ENCODE measurements at places on chromosomes 6 and 20. TPM values are rescaled to one million over a fixed set of nuclear protein-coding genes. Genes with fewer than 3 reads are reported as not detected.
A peak's percentile ranks its signal among the peaks of the same experiment; 100 is the strongest.

DNA sequence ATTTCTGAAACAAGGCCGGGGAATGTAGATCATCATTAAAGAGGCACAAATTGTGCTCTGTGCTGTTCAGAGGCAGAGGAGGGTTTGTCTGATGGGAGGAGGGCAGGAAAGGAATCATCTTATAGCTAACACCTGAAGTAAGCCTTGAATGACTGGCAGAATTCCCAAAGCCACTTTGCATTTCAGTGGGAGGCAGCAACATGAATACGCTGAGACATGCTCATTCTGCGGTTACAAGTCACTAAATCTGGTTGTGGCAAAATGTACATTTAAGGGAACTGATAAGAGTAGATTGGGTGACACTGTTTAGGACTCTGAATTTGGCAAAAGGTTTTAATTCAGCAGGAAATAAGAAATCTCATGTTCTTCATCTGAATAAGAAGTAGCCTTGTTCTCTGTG, 4.4 kb upstream of the COL19A1 start:
- DNase-seq, result no peak

DNA sequence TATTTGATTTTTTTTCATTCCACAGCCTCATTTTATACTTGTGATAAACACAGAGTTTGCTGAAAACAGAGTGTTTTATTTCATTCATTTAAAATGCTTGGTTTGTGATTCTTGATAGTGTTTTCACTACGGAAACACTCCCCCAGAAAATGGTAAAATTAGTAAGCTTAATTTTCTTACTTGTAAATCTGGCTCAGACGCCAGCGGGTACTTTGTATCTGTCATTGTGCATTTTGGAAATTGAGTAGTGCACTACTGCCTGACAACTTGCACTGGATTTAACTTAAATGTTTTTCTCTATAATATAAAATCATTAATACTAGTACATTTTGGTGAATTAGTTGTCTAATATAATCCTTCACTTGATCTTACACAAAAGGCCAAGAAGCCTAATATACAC, 37.0 kb upstream of the HINT3 start:
- no peak for DNase-seq

DNA sequence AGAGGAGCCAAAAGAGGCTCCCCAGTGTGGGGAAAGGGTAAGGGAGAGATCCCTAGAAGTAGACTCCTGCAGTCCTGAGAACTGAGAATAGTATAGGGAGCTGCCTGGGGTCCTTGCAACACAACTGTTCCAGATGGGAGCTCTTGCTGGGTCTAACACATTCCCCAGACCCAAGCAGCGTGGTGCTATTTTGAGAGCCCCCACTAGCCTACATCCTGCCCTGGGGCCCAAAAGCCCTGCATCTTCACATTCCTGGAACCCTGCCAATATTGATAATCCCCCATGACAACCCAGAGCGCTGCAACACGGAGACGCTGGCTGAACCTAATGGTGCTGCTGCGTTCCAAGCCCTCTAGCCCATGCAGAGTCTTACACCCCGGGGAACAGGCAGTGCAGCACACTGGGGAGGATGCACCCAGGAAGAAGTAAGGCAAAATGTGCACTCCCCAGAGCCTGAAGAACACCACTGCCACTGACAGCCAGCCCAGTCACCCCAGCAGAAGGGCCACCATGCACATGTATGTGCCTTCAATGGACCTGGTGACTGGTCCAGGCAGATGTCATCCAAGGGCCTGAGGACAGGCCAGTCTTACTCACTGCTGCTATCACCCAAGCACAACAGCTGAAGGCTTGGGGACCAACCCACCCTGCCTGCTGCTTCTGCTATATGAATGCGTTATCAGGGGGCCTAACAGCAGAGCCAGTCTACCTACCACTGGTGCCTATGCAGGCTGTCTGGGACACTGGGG, 7.0 kb upstream of the RNF217 start:
- peak; percentile 12 for DNase-seq

DNA sequence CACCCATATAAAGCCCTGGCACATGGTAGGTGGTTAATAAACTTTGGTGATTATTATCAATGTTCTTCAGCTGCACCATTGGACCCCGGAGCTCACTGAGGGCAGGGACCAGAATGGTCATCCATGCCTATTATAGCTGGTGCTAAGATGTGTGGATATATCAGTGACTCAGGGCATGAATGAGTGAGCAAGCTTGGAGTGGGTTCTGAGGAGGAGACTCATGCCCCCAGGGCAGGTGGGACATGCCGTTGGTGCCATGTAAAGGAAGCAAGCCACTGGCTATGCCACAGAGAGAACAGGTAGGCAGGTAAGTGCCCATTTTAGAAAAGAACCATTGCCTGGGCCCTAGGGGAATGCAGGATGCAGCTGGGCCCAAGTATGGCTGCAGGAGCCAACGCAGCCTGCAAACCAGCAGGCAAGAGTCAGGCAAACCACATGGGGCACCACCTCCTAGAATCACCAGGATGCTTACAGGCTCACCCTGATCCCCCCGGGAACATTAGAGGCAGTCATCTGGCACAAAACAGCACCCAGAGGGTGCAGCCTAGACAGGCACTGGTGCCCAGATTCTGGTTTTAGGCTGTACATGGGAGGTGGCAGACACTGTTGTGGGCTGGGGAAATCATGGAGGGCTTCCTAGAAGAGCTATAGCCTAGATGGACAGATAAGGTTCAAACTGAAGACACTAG, 23.5 kb downstream of the PLAGL2 start:
- DNase-seq, result no peak

DNA sequence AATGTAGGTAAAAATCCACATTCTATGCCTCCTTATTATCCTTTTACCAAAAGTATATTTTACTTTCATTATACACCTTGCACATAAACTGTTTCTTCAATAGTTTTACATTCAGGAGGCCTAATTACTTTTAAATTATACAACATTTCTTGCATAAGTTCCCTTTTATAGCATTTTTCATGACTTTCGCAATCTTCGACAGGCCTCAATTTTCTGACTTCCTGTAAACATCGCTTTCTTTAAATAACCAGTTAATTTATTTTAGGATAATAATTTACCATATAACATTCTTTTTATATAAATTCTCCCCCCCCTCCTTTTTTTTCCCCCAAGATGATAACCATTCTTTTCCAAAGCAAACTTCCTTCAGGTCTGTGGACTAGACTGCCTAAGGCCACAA, 9.2 kb downstream of the SLC35A1 start:
- no peak for DNase-seq

DNA sequence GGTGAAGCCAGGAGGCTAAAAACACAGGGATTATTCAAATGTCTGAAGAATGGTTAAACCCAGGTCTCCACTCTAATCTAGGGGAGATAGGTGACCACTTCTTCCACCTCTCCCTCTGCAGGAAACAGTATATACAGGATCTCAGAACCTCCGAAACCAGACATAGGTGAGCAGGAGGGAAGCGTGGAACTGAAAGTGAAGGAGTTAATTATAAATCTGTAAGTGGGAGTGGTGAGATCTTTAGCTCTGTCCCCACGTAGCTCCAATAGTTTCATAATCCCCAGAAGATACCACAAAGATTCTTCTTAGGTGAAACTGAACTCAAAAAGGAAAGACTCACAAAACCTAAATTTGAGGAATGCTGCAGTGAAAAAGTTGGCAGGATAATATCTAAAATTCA, 76.8 kb downstream of the THEMIS start:
- DNase-seq, result no peak

DNA sequence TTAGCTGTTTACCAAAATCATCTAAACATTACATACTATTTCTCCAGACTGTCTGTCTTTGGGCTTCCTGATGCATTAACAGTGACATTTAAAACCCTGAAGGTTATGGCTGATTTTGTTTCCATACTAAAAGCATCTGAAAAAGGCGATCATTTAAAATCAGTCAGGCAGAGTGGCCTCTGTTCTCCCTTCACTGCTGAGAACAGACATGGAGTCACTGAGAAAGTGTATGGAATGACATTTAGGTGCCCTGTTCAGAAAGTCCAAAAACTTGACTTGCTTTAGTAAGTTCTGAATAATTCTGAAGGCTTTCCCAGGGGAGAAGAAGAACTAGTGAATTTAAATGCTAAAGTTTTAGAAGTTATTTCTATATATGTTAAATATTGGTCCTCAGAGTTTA, 83.0 kb downstream of the MAP7 start:
- no peak for DNase-seq

- no peak for DNase-seq
Measured at GRCh38 chr20:8700756-8701155, 368.1 kb upstream of the PLCB4 start.

DNA sequence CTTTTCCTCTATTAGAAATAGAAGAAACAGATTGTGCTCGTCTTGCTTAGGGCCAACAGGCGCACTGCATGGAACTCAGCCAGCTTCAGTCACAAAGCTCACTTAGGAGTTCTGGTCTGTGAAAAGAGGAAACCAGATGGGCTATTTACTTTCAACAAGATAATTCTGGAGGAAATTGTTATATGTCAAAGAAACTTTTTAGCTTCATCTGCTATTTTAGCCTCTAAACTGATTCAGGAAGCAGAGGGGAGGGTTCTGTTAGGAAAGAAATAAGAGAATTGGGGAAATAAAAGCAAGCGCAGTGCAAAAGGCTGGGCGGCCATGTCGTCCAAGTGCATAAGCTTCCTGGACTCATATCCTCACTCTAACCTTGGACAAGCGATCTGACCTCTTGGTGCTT, 21.3 kb downstream of the PRKN start:
- DNase-seq, result peak; percentile 41

GRCh38 chr6:83603551-83603950, 91.2 kb downstream of the PRSS35 start:
- no peak for DNase-seq

GRCh38 chr6:168132531-168133167, 53.6 kb upstream of the FRMD1 start:
- peak; percentile 65 for DNase-seq

GRCh38 chr6:162177746-162178145, 549.8 kb downstream of the PRKN start:
- no peak for DNase-seq

DNA sequence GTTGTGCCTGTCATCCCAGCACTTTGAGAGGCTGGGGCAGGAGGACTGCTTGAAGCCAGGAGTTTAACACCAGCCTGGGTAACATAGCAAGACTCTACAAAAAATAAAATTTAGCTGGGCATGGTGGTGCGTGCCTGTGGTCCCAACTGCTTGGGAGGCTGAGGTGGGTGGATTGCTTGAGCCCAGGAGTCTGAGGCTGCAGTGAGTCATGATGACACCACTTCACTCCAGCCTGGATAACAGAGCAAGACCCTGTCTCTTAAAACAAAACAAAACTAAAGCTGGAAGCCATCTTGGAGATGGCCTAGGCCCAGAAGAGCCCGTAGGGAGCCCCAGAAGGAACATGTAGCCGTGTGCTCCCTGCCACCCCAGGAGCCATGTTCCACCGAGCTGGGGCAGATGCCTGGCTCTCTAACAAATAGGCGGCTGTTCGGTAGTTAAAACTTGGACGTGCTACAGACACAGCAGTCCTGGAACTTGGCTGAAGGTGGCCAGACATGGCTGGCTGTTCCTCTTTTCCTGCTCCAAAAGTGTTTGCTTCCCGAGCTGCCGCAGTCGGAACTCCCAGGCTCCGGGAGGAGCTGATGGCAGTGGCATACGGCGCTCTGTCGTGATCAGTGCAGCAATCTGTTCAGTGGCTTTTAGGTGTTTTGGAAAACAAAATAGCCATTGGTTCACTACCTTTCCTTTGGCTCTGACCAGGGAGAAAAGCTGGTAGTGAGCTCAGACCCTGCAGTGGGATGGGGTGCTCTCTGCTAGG, 37.0 kb downstream of the DYNLT1 start:
- DNase-seq, result no peak

- DNase-seq, result no peak
Measured at GRCh38 chr6:49551866-49552129, 1.3 kb downstream of the C6orf141 start.

DNA sequence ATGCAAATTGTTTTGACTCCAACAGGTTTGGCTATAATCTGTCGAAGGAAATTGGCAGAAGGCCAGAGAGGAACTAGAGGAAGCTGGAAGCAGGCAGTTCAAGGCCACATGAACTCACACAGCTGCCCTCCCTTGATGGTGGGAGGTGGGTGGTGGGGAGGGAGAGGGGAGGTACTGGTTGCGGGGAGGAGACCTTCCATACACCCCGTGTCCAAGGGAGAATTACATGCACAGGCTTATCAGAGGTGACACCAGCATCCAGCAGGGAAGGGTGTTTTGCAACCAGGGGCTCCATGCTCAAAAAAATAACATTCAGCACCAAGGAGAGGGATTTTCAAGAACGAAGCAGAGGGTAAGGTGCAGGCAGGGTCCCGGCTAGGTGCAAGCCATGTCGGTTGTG, 9.1 kb downstream of the PRND start:
- DNase-seq, result no peak

DNA sequence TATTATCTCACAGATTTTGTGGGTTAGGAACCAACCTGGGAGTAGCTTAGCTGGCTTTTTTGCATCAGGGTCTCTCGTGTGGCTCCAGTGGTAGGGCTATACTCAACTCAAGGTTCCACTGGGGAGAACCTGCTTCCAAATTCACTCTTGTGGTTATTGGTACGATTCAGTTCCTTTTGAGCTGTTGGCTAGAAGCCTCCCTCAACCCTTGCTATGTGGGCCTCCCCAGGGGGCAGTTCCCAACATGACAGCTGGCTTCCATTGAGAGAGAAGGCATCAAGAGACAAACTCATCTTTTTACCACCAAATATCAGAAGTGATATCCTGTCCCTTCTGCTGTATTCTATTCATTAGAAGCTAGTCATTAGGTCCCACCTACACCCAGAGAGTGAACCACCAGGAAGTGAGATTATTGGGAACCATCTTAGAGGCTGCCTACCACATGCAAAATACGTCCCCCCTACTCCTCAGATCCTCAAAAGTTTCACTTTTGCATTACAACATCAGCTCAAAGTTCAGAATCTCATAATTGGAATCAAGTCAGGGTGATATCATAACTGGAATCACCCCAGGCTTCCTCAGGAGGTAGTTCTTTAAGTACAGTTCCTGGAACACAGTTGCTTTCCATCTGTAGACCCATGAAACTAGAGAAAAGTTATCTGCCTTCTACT, 30.9 kb downstream of the MKKS start:
- DNase-seq, result no peak

GRCh38 chr6:83008626-83009025, 57.0 kb downstream of the UBE3D start:
- DNase-seq, result no peak

GRCh38 chr20:47285189-47285588, 71.3 kb downstream of the ZMYND8 start:
- no peak for DNase-seq

Gene MPIG6B
- 2.4 TPM for polyA plus RNA-seq

Gene MUCL3
- 0.07 TPM for polyA plus RNA-seq

Gene LY6G6F
- 0.69 TPM for polyA plus RNA-seq

Gene SMLR1
- 1.9 TPM for polyA plus RNA-seq

Gene CASS4
- 3.8 TPM for polyA plus RNA-seq

Gene GPR6
- not detected for polyA plus RNA-seq

Gene TRIM38
- polyA plus RNA-seq, result 14.0 TPM

Gene SEMG1
- polyA plus RNA-seq, result not detected

Gene CEP162
- 25.0 TPM for polyA plus RNA-seq

Gene SLC17A1
- 13.7 TPM for polyA plus RNA-seq

Gene SLC22A7
- 2.0 TPM for polyA plus RNA-seq

Gene ADGB
- polyA plus RNA-seq, result 0.98 TPM

All from left renal cortex interstitium (tissue), 4 donors.